ENCODE measurements at places on chromosomes 12 and 14.

GRCh38 chr12:54549774-54550451 lies 512 bp downstream of the PDE1B start:
- peak; percentile 14 for DNase-seq

- DNase-seq: no peak
Observed at GRCh38 chr14:92792885-92793284, 1.2 kb upstream of the GOLGA5 start.

DNA sequence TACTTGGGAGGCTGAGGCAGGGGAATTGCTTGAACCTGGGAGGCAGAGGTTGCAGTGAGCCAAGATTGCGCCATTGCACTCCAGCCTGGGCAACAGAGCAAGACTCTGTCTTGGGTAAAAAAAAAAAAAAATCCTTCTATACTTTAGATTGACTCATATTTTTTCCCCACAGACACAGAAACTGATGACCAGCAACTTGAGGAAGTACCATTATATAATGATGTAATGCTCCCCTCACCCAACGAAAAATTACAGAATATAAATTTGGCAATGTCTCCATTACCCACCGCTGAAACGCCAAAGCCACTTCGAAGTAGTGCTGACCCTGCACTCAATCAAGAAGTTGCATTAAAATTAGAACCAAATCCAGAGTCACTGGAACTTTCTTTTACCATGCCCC lies 24.3 kb upstream of the SNAPC1 start:
- no peak for DNase-seq

DNA sequence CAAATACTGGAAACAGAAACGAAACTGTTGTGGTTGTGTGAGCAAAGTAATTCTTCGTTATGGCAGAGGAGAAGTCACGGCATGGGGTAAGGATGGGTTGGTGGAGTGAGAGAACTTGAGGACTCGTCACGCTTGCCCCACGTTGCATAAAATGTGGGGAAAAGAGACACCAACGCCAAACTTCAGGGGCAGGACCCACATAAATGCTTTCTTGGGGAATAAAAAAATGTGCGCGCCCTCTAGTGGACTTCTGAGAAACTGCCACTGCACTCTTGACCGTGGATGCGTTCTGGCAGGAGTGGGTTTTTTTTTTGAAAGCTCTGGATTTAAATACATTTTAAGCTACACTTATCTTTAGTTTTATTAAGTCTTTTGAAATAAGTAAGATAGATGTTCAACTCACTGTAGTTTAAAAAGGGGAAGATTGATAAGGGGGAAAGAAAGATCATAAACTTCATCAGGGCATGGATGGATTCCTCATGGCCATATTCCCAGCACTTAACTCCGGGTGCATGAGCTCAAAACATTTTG lies 4.1 kb upstream of the IGF1 start:
- DNase-seq: peak; percentile 21

GRCh38 chr12:124171231-124171979 lies 123.5 kb upstream of the RFLNA start:
- DNase-seq: no peak

DNA sequence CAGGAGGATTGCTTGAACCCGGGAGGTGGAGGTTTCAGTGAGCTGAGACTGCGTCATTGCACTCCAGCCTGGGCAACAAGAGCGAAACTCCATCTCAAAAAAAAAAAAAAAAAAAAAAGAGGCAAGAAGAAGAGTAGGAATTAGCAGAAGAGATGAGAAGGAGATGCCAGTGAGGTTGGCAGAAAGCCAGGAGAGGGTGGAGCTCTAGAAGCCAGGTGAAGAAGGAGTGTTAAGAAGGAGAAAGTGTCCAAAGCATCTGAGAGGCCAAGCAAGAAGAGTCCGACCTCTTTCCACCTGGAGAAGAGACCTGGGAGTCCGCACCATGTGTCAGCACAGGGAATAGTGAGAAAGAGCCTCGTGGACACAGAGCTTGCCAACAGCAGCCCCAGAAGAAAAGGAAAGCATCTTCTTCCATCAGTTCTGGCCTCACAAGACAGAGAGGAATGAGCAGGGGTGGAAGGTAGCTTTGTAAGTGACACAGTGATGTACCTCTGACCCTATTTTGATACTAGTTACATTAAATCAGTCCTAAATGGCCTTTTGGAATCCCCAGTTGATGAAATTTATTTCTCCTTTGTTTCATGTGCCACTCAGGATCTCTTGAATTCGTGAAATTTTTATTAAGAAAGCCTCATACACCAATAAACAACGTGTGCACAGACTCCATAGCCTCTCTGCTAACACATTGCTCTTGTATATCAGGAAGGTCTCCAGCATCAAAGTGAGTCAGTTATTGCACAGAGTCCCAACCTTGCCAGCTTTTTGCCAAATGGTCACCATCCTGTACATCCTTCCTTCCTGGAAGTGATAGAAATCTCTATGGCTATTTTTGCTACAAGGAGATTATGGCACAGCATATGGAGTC lies 70.6 kb downstream of the SAMD4A start:
- DNase-seq: no peak

DNA sequence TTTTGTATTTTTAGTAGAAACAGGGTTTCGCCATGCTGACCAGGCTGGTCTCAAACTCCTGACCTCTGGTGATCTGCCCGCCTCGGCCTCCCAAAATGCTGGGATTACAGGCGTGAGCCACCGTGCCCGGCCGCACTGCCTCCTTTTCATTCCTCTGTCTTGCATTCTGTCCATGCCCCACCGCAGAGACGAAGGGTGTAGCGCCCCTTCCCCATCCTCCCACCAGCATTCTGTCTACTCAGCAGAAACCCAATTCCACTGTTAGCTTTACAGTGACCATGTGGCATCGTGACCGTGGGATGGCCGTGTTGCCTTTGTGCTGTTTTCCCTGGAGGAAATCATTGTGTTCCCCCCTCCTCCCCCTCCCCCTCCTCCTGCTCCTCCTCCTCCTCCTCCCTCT lies 10.3 kb downstream of the TEX22 start:
- no peak for DNase-seq

DNA sequence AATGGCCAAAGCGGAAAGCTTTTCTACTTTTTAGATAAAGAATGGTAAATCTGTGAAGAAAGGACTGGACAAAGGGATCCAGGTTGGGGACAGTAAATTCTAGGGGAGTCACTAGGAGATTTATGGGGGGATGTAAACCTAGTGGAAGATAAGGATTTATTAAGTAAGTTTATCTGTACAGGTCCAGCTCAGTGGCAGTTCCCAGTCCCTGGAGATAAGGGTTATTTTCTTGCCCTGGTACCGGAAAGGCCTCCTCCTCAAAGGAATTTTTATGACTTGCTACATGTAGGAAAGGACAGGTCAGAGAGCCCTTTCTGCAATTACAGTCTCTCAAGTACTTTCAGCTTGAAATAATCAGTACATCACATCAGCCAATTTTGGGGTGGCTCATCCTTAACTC lies 72.6 kb upstream of the BICD1 start:
- DNase-seq: no peak

DNA sequence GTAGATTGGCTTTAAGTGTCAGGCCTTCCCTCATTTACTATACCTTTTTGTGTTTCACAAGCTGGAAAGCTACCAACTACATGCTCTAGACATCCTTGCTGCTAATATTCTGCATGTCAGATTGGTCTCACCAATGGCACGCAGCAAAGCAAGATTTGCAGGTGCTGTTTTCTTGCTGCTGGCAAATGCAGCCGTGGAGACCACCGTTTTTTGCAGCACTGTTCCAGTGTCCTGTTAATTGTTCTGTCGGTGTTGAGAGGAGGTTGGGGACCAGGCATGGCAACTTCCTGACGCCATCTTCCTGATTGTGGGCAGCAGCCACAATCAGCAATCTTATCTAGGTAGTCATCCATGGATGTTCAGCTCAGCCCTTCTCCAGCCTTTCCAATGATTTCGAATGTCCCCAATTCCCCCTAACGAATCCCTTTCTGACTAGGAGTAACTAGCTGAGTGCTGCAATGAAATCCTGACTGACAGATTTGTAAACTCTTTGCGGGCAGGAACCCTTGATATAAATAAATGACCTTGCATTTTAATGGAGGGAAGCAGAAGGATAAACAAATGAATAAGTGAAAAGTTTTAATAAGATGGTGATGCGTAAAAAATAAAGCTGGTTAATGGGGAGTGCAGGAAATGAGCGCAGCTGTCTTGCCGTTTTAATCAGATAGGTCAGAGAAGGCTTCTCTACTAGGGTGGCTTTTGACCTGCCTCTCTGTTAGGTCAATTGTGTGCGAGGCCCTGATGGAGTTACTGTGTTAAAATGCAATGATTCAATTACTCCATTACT lies 574 bp upstream of the CRADD start:
- DNase-seq: no peak

DNA sequence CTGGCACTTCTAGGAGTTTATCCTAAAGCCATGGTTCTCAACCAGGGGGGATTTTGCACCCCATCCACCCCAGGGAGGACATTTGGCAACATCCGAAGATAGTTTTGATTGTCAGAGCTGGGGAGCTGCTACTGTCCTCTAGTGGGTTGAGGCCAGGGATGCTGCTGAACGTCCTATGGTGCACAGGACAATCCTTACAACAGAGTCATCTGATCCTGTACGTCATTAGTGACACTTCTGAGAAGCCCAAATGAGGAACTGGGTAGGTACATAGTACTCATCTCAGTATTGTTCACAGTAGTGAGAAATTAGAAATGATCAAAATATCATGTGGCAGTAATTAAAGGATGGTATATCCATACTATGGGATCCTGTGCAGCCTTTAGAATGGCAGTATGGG lies 185.1 kb downstream of the CHST11 start:
- DNase-seq: no peak

DNA sequence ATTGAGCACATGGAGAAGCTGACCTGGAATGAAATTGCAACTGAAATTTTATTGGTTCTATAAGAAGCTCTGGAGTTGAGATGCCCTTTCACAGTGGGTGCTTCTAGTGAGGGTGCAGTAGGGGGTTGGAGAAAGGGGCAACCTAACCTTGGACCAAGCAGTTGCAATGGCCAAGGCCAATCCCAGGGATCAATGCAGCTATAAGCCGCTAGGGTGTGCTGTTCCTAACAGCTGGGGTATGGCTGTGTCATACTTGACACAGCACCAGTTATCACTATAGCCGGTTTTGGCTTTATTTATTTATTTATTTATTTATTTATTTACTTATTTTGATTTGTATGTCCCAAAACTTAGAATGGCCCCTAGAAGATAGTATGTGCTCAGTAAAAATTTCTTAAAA lies 505.9 kb downstream of the FLRT2 start:
- no peak for DNase-seq

GRCh38 chr12:56028511-56029165 lies 7.8 kb downstream of the IKZF4 start:
- DNase-seq: no peak

DNA sequence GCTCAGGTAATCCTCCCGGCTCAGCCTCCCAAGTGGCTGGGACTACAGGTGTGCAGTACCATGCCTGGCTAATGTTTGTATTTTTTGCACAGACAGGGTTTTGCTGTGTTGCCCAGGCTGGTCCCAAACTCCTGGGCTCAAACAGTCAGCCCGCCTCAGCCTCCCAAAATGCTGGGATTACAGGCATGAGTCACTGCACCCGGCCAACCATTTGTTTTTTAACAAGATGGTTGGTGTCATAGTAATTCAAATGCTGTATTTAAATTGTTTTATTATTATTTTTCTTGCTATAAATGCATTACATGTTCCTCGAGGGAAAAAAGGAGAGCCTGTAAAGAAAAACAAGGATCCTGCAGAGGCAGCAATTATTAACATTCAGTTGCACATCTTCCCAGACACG lies 83.9 kb downstream of the EP400 start:
- DNase-seq: no peak

DNA sequence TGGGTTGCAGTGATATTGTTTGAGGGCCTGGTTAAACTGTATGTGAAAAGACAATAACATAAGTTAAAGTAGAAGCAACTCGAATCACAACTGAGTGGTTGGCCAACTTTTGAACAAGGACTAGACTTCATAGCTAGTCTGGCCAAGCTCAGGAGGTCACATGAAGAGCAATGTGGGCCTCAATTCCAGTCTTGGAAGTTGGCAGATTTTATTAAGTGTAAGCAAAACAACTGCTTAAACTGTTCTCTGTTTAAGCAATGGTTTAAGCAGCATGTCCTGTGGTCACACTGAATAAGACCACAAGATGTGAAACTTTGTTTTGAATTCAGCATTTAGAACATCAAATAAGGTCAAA lies 100.4 kb downstream of the TMTC3 start:
- DNase-seq: no peak
